Activated CD8-positive, alpha-beta memory T cell treated with anti-CD3 and anti-CD28 coated beads, Interleukin-2, amount 10 ng/mL, durations not matched to agents 7 days and 5 days (primary cell): ENCODE measurements at places on chromosomes 16 and 17. TPM values are rescaled to one million over a fixed set of nuclear protein-coding genes. Genes with fewer than 3 reads are reported as not detected.

The NKD1 gene
- total RNA-seq, result 0.33 TPM

The PLEKHH3 gene
- 1.3 TPM for total RNA-seq

The RRAD gene
- 2.5 TPM for total RNA-seq

DNA sequence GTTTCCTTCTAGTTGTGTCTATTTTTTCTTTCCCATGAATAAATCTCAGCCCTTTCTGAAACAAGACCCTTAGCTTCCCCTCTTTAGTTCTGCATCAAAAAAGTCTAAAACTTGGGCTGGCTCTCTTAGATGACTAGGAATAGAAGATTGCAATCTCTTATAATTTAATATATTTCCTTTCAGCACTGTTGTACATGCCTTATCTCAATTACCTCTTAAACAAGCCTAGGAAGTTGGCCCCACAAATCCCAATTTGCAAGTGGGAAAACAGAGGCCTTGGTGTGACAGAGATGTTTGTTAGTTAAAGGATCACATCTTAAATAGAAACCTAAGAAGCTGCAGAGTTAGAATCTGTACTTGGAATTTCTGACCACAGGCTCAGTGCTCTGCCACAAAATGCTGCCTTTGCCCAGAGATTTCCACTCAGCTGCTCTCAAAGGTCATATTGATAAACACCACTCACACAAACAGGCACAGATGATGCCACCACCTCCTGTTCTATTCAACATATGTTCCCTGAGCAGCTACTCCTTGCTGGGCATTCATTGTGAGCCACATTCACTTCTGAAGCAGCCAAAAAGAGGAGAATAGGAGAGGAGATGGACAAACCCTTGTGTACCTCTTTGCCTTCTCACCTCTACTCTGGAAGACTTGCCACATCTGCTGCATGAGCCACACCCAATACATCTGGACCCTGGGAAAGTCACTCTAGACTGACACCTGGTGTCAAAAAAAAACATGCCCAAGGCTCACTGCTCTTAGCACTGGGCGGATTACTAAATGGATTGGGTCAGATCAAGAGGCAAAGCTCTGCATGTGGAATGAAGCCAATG lies 5.5 kb downstream of the CCDC182 start:
- DNase-seq, result no peak

GRCh38 chr16:64830653-64831052 lies 291.2 kb downstream of the CDH11 start:
- DNase-seq, result no peak

DNA sequence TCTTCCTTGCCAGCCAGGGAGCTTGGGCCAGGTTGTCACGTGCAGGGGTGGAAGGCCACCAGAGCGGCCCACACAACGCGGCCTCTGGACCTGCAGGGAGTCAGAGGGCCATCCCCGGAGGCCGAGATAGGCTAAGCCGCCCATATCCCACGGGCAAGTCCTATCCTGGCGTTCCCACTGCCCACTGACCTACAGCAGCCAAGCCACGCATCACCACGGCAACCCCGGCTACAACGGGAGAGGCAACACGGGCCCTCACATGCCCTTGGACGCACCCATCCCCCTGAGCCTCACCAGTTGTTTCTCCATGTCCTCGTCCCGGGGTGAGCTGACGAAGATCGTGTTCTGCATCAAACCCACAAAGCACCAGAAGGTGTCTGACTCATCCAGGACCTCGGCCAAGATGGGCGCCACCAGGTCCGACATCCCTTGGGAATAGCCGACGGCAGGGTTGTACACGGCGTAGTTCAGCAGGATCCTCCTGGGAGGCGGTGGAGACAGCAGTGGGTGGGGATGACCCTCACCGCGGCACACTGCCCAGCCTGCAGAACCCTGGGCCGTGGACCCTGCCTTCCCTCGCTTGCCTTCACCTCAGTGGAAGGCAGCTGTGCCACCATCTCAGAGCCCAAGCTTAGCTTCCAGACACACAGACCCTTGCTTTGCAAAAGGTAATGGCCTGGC lies 88.2 kb downstream of the TBC1D16 start:
- DNase-seq, result no peak

- no peak for DNase-seq
Observed at GRCh38 chr16:20102021-20102420, 28.3 kb upstream of the GPR139 start.

DNA sequence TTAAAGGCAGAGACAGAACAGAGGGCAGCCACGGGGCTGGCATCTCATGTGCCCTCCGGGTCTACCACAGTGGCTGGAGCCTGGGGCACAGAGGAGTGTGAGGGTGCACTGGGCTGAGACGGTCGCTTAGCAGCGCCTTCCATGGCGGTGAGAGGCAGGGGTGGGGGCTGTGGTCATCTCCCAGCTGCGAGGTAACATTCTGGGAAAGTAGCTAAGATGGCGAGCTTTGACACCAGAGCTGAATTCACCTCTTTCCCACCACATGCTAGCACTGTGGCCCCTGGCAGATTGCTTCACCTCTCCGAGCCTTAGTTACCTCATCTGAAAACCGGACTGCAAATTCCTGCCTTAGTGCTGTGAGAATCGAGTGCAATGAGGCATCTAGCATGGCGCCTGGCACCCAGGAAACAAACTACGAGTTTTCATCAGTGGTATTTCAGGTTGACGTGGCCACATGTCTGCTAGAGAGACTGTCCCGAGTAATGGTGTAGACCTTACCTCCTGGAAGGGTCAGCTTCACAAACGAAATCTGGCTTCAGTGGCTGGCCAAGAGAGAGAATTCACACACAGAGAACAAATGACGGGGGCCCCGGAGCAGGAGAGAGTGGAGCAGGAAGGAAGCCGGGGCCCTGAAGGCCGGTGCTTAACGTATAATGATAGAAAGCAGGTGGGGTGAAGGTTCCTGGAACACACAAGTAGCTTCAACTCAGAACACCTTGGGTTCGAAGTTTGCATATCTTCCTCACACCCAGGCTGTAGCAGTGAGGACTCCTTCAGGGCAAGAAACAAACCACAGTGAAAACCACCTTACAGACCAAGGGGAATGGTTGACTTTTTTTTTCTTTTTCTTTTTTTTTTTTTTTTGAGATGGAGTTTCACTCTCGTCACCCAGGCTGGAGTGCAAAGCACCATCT lies 63.9 kb upstream of the RPH3AL start:
- peak; percentile 77 for DNase-seq

DNA sequence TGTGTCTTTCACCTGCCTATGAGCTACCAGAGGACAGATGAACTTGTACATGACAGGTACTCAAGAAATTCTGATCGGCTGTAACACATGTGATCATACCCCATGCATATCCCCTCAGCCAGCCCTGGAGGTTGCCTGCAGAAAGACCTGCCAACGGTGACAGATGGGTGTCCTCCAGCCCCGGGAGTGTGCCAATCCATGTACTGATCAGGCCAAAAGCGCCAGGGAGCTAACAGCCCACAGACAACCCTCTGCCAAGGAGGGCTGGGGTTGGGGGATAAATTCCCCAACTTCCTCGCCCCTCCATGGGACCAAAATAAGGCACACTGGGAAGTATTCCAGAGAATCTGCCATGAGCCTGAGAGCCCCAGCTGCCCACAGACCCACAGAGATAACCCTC lies 189.4 kb downstream of the CCT6B start:
- no peak for DNase-seq

- no peak for DNase-seq
Observed at GRCh38 chr17:9204637-9205329, 183.5 kb downstream of the NTN1 start.

DNA sequence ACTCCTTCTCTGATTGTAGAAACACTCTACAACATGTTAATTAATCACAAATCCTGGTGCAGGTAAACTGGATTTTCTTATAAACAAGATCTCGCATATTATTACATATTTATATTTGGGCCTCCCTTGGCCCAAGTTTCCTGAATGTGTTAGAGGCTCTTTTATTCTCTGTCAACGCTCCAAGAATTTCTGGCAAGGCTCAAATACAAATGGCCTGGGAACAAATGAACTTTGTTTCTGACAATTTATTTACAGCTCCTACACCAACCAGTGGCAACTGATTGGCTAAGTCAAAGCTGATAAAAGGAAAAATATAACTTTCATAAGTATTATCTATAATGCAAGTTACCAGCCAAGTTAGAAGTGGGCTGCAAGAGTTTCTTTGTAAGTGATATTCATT lies 64.9 kb upstream of the CORO6 start:
- DNase-seq, result no peak
